Liver (tissue), 10 donors: ENCODE measurements at places on chromosomes 1 and 21.

DNA sequence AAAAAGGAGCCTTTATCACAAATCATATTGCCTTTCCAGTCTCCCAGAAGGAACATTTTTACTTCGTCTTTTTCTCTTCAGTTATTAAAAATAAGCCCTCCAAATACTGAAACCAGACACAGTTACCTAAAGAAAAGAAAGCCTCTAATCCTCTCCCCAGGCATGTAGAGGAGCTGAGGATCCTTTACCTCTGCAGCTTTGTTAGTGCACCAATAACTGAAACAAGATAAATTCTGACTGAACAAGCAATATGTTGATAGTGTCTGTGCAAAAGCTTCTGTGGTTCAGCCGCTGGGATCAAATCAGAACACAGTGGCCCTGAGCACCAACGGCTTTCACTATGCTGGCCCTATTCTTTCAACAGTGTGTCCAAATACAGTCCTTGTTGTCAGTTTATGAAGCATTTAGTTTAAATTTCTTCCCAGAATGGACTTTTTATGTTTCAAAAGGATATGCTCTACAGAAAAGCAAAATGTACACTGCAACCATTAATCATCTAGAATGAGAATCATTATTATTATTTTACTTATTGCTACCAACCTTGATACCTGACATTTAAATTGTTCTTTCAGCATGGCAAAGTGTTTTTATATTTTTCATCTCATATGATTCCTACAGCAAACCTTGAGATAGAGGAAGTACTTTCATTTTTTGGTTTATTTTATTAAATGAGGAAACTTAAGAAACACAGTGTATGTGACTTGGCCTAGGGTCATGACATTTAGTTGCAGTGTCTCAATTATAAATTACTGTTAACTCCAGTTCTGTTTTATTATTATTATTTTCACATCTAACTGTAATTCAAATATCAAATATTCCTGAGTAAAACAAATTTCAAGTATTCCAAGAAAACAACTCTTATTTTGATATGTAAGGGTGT is 217.9 kb downstream of the NEGR1 start:
- H3K4me3 ChIP-seq: no peak overlapping the region
- H3K27ac ChIP-seq: no peak overlapping the region
- no peaks in the 10 kb centered on the region for H3K4me1 ChIP-seq
- no peak for DNase-seq
- H3K36me3 ChIP-seq: no peaks in the 10 kb centered on the region

DNA sequence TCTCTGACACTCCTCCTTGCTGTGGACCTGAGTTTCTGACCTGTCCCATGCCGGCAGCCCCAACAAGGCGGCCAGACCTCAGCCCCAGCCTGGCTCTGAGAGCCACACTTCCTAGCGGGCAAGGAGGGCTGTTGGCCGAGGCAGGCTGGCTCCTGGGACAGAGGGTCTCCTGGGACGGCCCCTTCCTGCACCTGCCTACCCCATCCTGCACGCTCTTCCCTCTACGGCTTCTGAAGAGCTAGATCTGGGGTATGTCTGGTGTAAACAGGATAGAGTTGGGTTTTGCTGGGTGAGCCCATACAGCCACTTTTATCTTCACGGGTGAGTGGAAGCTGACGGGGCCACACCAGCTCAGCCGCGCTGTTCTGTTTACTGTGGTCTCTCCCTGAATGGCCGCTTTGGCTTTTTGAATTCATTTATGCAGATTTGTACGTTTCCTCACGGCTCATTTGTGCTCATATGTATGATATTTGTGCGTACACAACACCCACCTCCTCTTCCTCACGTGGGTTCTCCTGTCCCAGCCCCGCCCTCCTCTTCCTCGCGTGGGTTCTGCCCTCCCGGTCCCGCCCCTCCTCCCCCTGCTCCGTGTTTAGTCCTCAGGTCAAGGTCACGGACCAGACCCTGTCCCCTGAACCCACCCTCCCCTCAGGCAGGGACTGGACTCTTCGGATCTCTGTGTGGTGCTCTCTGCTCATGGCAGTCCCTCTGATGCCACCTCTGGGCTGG is 34.7 kb upstream of the POFUT2 start:
- no peak for DNase-seq
- H3K27ac ChIP-seq: no peak overlapping the region
- H3K4me3 ChIP-seq: no peak overlapping the region
- no peaks in the 10 kb centered on the region for H3K36me3 ChIP-seq

GRCh38 chr1:147747966-147748365 is 12.4 kb downstream of the GJA5 start:
- H3K36me3 ChIP-seq: no peaks in the 10 kb centered on the region
- no peak overlapping the region for H3K4me3 ChIP-seq
- DNase-seq: no peak
- no peaks in the 10 kb centered on the region for H3K27me3 ChIP-seq
- no peaks in the 10 kb centered on the region for H3K4me1 ChIP-seq

DNA sequence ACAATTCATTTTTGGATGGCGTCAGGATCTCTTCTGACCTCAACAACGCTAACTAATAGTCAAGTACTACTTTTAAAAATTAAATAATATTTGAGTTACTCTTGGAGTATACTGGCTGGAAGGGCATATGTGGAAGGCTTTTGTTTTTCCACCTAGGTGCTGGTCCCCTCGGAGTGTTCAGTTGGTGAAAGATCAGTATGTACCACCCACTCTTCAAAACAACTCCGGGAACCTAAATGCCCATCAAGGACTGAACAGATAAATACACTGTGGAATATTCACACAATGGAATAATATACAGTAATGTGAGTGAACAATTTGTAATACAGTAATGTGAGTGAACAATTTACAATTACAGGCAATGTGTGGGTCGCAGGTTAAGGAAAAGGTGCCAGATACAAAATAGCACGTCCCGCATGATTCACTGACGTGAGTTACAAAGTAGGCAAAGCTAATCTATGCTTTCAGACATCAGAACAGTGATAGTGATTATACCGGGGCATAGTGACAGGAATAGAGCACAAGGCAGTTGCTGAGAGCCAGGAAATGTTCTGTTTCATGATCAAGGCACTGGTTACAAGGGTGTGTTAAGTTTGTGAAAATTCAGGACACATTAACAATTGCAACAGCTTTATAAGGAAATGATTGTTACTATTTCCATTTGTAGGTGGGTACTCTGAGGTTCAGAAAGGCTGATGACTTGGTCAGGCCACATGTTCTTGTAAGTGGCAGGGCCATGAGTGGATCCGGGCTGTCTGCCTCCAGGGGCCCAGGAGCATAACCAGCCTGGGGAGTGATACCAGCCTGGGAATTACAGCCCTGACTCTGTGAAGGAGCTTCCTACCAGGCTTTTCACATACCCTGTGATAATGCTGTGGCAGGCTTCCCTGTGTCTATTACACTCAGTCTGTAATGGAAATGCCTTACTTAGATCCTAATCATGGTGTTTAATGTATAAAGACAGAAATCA is 59.3 kb upstream of the ABCD3 start:
- DNase-seq: no peak
- peaks cover 35% of the 10 kb centered on the region for H3K4me1 ChIP-seq
- no peak overlapping the region for H3K27ac ChIP-seq

GRCh38 chr1:173206816-173207568 is at the start of gene TNFSF4:
TSS of gene TNFSF4 (minus strand) at chr1:173207331. CDS start at chr1:173207176, 155 bp downstream.
- no peaks in the 10 kb centered on the region for H3K27me3 ChIP-seq
- DNase-seq: no peak
- H3K36me3 ChIP-seq: no peaks in the 10 kb centered on the region
- H3K27ac ChIP-seq: no peak within 1 kb of the TSS
- H3K4me3 ChIP-seq: no peak within 1 kb of the TSS

DNA sequence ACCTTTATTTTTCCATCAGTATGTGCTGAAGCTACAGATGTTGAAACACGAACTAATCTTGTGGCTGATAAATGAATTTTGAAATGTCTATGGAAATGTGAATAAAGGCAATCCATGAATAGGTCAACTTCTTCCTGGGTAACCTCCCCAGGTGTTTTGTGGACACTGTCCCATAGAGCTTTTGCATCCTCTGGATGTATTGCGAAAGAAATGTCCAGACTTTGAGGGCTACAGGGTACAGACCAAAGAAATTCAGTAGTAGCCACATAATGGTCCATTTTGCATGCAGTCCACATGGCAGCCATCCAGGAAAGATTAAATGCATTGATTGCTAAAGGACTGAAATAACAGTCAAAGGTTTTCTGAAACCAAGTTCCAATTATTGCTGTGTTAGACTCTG is 21.5 kb upstream of the DARS2 start:
- H3K27ac ChIP-seq: no peak overlapping the region
- no peak for DNase-seq
- no peaks in the 10 kb centered on the region for H3K4me1 ChIP-seq

DNA sequence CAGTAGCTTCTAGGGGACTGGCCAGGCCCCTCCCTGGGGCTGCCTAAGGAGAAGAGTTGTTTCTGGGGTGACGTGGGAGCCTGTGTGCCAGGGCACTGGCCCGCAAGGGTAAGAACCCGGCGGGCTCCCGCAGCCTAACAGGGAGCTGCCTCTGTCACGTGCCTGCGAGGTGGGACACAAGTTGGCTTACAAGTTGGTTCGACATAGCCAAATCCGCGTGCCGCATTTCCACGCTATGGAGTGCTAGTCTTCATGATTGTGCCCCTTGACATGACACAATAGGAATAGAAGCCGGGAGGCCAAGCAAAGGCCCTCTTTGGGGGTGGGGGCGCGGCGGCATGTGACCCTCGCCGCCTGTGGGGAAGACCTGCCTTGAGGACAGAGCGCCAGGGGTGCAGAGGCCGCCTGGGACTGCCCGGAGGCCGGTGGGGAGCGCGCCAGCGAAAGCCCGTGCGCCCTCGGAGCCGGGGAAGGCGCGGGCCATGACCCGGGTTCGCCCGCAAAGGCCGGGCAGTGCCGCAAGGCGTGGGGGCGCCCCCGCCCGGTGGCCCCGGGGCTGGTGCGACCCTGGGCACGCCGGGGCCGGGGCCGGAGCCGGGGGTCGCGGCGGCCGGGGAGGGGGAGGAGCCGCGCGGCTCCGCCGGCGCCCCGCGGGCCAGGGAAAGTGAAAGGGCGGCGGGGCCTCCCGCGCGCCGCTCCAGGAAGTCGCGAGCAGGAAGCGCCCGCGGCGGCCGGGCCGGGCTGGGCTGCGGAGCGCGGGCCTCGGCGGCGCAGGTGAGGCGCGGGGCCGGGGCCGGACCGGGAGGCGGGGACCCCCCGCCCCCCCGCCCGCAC is at the start of gene SLC37A1:
Gene SLC37A1, plus strand, starts transcription at position 702 of the 834 bp plus-strand sequence. CDS start 4,603 bp downstream, outside the sequence.
- H3K4me3 ChIP-seq: peak within 1 kb of the TSS; percentile 91
- no peak for DNase-seq
- peak within 1 kb of the TSS; percentile 73 for H3K27ac ChIP-seq
- no peaks in the 10 kb centered on the region for H3K27me3 ChIP-seq

DNA sequence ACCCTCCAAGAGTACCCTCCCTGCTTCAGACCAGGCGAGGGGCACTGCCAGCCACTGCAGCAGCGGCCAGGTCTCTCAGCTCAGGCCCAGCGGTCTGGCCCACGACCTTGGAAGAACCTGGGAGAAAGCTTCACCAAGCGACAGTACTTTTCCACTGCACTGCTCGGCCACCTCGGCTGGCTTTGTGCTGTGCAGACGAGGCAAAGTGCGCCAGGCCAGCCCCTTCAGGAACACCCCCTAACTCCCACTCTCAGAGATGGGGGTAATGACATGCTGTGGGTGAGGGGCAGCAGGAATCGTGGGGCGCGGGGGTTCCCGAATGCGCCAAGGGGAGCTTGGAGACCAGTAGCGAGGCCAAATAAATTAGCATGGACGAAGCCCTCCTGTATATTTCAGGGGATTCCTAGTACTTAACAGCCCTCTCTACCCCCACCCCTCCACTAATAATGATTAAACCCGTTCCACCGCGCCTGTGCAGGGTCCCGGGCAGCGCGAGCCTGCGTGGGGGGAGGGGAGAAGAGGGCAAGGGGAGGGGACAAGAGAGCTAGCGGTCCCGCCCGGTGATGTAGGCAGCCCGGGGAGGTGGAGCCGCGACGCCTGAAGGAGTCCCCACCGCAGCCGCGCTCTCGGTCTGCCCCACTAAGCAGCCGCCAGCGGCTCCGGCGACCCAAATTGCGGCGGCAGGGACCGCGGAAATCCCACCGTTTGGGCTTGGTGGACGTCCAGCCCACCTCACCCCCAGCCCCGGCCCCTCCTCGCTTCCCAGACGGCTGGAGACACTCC is at the start of gene FAM43B:
Gene FAM43B, plus strand, starts transcription at position 629 of the 783 bp plus-strand sequence. CDS start 401 bp downstream, outside the sequence.
- peaks cover 11% of the 10 kb centered on the region for H3K27me3 ChIP-seq
- H3K36me3 ChIP-seq: no peaks in the 10 kb centered on the region
- peaks cover 6% of the 10 kb centered on the region for H3K4me1 ChIP-seq
- DNase-seq: peak; percentile 66
- no peak within 1 kb of the TSS for H3K4me3 ChIP-seq

DNA sequence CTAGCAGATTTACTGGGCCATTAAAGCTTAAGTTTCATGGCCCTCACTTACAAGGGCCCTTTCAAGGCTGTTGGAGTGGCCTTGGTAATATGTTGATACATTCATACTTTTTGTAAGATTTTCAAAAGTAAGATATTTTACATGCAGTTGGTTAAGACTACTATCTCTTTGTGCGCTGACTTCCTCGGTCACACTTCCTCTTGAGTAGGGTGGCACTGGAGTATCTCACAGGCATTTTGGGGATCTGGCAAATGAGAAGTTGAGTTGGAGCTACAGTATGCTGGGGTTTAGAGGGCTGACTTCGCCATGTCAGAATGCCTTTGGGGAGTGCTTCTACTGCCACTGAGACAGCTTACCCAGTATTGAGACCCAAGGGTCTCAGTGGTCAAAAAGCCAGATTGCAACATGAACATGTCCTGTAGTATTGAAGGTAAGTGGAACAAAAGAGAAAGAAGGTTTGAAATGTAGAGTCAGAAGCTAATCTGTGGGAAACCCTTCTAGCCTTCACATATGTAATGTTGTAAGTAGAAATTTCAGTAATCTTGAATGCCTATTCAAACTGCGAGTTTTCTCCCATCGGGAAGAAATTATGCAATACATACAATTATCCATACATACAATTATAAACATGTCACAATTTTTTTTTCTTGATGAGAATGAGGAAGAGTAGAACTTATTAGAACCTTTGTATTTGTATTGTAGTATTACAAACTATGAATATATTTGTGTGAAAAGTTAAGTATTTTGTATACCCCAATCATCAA is 32.3 kb upstream of the RALGPS2 start:
- no peak for DNase-seq
- no peaks in the 10 kb centered on the region for H3K27me3 ChIP-seq
- H3K4me3 ChIP-seq: no peak overlapping the region

- H3K4me1 ChIP-seq: peaks cover 4% of the 10 kb centered on the region
- peak; percentile 80 for DNase-seq
- H3K27me3 ChIP-seq: no peaks in the 10 kb centered on the region
- H3K36me3 ChIP-seq: no peaks in the 10 kb centered on the region
- H3K27ac ChIP-seq: no peak within 1 kb of the TSS
- no peak within 1 kb of the TSS for H3K4me3 ChIP-seq
These were observed at the start of gene IGSF3 for GRCh38 chr1:116667575-116668105. TSS of gene IGSF3 (minus strand) at chr1:116667733. CDS start at chr1:116666326, 1,407 bp downstream.

DNA sequence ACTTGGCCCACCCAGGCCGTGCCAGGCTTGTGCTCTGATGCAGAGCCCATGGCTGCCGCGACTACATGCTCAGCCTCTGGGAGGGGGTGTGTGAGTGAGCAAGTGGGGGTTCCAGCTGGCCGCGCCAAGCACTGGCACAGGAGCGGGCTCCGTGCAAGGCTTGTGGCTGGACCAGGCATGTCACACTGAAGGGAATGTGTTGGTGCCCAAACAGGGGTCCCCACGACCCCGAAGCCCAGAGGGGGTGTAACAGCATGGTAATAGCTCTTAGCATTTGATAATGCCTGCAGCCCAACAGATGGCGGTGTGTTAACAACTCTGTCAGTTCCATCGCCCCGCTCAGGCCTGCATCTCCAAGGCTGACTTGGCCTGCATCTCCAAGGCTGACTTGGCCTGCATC is 38.3 kb upstream of the CD46 start:
- no peak for DNase-seq
- H3K4me1 ChIP-seq: no peaks in the 10 kb centered on the region
- no peak overlapping the region for H3K27ac ChIP-seq
- H3K36me3 ChIP-seq: no peaks in the 10 kb centered on the region
